ENCODE measurements at places on chromosomes 7 and 10.
A peak's percentile ranks its signal among the peaks of the same experiment; 100 is the strongest.

- H3K4me1 ChIP-seq = no peaks in the 10 kb centered on the region
- peak; percentile 26 for DNase-seq
- no peak overlapping the region for H3K27ac ChIP-seq
- H3K36me3 ChIP-seq = no peaks in the 10 kb centered on the region
- no peak overlapping the region for H3K4me3 ChIP-seq
- H3K27me3 ChIP-seq = no peaks in the 10 kb centered on the region
These were observed 89.3 kb downstream of the VOPP1 start for GRCh38 chr7:55483046-55483445.

DNA sequence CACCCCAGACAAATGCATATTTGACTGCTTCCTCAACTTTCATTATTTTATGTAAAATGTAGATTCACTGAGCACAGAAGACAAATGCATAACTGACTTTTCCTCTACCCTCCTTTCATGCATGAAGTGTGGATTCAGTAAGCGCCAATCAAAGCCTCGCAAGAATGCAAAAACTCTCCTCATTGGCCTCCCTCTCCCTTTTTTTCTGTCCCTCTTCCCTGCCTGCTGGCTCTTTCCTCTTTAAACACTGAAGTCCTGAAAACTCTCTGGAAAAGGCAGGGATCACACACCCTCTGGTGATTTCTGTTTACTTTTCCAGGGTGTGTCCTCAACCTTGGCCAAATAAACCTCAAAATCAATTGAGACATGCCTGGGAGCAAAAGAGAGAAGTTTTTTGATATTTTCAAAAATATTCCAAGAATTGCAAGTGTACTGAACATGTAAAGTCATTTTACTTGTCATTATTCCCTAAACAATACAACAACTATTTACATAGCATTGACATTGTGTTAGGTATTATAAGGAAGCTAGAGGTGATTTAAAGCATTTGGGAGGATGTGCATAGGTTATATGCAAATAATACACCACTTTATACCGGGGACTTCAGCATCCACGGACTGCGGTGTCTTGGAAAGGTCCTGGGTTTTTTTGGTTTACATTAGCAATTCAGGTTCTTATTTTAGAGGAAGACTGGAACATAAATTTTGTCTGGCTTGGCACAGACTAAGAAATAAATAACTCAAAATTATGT is 71.4 kb downstream of the SEC61G start:
- H3K4me1 ChIP-seq = no peaks in the 10 kb centered on the region
- H3K36me3 ChIP-seq = no peaks in the 10 kb centered on the region
- H3K4me3 ChIP-seq = no peak overlapping the region
- no peak for DNase-seq

DNA sequence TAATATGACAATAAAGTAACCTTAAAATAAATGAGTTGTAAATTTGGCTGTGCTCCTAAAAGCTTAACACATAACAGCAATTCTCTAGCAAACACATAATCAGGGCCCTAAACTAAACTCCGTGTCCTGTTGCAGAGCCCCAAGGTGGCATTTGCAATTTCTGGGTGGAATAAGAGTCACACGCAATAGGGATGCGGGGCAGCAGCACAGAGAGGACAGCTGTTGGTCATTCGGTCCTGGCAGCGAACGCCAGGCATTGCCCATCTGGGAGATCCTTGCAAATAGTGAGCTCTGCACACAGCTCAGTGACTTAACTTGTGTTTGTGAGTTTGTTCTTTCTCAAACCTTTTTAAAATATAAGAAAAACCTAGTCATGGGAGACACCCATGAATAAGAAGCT is 25.7 kb downstream of the PAXIP1 start:
- H3K36me3 ChIP-seq = peaks cover 74% of the 10 kb centered on the region
- no peak overlapping the region for H3K4me3 ChIP-seq
- H3K4me1 ChIP-seq = no peaks in the 10 kb centered on the region
- no peak overlapping the region for H3K27ac ChIP-seq
- DNase-seq = no peak

- H3K27me3 ChIP-seq = no peaks in the 10 kb centered on the region
- H3K4me1 ChIP-seq = no peaks in the 10 kb centered on the region
- H3K27ac ChIP-seq = no peak overlapping the region
- no peak overlapping the region for H3K4me3 ChIP-seq
- no peak for DNase-seq
- peaks cover 9% of the 10 kb centered on the region for H3K36me3 ChIP-seq
These were observed 9.5 kb upstream of the IDI2 start for GRCh38 chr10:1035201-1035600.

DNA sequence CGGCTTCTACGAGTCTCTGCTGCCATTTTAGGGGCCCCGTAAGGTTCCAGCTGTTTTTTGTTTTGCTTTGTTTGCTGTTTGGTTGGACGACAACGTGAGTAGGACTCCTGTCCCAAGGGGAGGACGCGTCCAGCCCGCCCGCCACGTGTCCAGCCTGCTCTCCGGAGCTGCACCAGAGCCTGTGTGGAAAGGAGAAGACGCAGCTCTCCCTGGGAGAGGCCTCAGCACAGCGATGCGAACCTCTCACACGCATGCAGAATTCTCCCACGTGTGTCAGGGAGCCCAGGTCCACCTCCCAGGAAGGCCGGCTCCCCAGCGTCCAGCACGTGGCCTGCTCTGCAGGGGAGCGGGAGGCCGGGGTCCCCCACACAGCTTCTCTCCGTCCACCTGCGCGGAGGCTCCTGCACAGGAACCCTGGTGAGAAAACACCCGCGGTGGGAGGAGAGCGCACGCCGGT is 36.4 kb upstream of the DNAJB6 start:
- H3K27me3 ChIP-seq = no peaks in the 10 kb centered on the region
- no peaks in the 10 kb centered on the region for H3K36me3 ChIP-seq
- no peak overlapping the region for H3K4me3 ChIP-seq
- DNase-seq = no peak
- no peaks in the 10 kb centered on the region for H3K4me1 ChIP-seq
- no peak overlapping the region for H3K27ac ChIP-seq

DNA sequence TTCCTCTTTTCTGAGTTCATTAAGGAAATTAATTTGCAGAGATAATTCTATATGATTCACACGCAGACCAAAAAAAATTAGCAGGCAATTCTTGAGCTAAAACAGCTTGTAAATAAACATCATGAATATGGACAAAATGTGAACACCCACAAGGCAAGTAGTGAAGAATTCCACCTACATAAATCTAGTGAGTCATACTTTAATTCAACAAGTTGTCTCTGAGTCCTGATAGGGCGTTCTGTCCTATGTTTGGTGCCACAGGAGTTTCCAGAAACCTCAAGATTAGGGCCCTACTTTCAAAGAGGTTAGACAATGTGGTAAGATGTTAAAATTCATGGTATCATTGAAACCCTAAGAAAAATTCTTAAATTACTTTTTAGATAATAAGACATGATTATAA is 122.3 kb downstream of the SGMS1 start:
- no peaks in the 10 kb centered on the region for H3K36me3 ChIP-seq
- no peak for DNase-seq
- no peak overlapping the region for H3K4me3 ChIP-seq
- H3K27me3 ChIP-seq = no peaks in the 10 kb centered on the region
- no peak overlapping the region for H3K27ac ChIP-seq
- H3K4me1 ChIP-seq = peaks cover 11% of the 10 kb centered on the region

DNA sequence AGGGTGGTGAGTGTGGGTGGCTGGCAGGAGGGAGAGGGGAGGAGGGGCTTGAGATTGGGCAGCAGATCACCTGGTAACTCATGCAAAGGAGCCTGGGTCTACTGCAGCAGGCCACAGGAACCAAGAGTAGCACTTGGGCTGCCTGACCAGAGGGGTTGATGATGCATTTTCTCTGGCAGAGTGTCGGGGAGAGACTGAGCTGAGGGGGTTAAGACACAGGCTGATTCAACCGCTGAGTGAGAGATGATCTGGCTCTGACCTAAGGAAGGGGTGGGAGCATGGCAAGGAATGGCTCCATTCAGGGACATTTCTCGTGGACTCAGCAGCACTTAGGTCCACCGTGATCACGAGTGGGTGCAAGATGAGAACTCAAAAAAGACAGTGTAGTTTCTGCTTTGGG is 115.5 kb upstream of the STK17A start:
- no peaks in the 10 kb centered on the region for H3K36me3 ChIP-seq
- peaks cover 10% of the 10 kb centered on the region for H3K4me1 ChIP-seq
- H3K27me3 ChIP-seq = no peaks in the 10 kb centered on the region
- DNase-seq = no peak
- no peak overlapping the region for H3K4me3 ChIP-seq

GRCh38 chr10:121741248-121741792 is 143.1 kb upstream of the FGFR2 start:
- peaks cover 15% of the 10 kb centered on the region for H3K36me3 ChIP-seq
- H3K27ac ChIP-seq = no peak overlapping the region

GRCh38 chr7:92988051-92988450 is 129.7 kb downstream of the SAMD9 start:
- H3K4me1 ChIP-seq = peaks cover 5% of the 10 kb centered on the region
- DNase-seq = no peak
- H3K36me3 ChIP-seq = no peaks in the 10 kb centered on the region
- H3K27me3 ChIP-seq = no peaks in the 10 kb centered on the region

DNA sequence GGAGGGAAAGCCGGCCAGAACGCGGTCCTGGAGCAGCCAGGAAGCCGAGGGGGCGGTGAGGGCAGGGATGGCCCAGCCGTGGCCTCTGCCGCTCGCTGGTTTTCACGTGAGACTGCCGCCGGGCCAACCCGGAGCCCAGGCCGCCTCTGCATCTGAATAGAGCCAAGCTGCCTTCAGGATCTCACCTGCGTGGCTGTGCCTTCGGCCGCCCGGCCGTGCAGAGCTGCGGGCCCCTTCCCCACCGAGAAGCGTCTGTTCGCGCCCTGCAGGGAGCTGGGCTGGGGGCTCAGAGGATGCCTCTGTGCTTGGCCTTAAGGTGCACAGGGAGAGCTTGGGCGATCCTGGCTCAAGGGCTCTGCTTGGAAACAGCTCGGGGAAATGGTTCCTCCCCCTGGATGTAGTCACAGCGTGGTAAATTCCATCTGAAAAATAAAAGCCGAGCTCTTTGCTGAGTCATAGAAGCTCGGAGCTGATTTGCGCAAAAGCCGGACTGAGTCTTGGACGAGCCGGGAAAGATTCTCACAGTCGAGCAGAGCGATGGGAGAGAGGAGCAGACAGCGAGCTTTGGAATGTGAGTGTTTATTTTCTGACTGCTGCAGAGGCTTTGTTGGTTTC is at the start of gene JAKMIP3:
Gene JAKMIP3 (plus strand): TSS at position 456 of the 615 bp plus-strand sequence. CDS start 38,863 bp downstream, outside the sequence.
- no peaks in the 10 kb centered on the region for H3K36me3 ChIP-seq
- DNase-seq = peak; percentile 80
- H3K27me3 ChIP-seq = no peaks in the 10 kb centered on the region
- no peaks in the 10 kb centered on the region for H3K4me1 ChIP-seq
- no peak within 1 kb of the TSS for H3K4me3 ChIP-seq

GRCh38 chr7:144955422-144955821 is 119.6 kb upstream of the TPK1 start:
- H3K27me3 ChIP-seq = no peaks in the 10 kb centered on the region
- no peaks in the 10 kb centered on the region for H3K36me3 ChIP-seq
- H3K27ac ChIP-seq = no peak overlapping the region
- DNase-seq = no peak
- H3K4me3 ChIP-seq = no peak overlapping the region

- no peak for DNase-seq
- no peak overlapping the region for H3K27ac ChIP-seq
- peaks cover 21% of the 10 kb centered on the region for H3K4me1 ChIP-seq
- H3K36me3 ChIP-seq = no peaks in the 10 kb centered on the region
- H3K27me3 ChIP-seq = no peaks in the 10 kb centered on the region
These were observed 27.7 kb upstream of the DDIT4 start for GRCh38 chr10:72245949-72246525.

- no peak overlapping the region for H3K4me3 ChIP-seq
- H3K4me1 ChIP-seq = peaks cover 9% of the 10 kb centered on the region
- no peaks in the 10 kb centered on the region for H3K27me3 ChIP-seq
- no peak overlapping the region for H3K27ac ChIP-seq
- DNase-seq = no peak
- no peaks in the 10 kb centered on the region for H3K36me3 ChIP-seq
These were observed 176.9 kb upstream of the FZD8 start for GRCh38 chr10:35819011-35819410.

- H3K27ac ChIP-seq = no peak overlapping the region
- H3K4me1 ChIP-seq = no peaks in the 10 kb centered on the region
- peaks cover 25% of the 10 kb centered on the region for H3K36me3 ChIP-seq
These were observed 5.3 kb upstream of the PILRA start for GRCh38 chr7:100367676-100368613.

DNA sequence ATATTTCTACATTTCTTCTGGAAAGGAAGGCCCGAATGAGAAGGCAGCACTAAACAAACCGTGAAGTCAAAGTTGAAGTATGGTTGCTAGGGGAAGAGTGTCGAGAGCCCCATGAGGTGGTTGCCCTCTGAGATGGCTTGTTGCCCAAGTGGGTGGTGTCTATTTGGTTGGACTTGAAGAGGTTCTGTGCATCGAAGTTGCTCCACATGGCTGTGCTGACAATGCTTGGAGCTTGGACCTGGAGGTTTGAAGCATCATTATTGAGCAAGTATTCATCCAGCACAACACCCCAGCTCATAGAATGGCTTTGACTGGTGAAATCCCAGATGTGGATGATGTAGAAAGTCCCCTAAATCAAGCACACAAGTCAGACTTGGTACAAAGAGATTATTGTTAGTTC is 165.2 kb upstream of the CDCA7L start:
- no peaks in the 10 kb centered on the region for H3K36me3 ChIP-seq
- H3K27ac ChIP-seq = no peak overlapping the region
- no peak overlapping the region for H3K4me3 ChIP-seq
- H3K27me3 ChIP-seq = no peaks in the 10 kb centered on the region

DNA sequence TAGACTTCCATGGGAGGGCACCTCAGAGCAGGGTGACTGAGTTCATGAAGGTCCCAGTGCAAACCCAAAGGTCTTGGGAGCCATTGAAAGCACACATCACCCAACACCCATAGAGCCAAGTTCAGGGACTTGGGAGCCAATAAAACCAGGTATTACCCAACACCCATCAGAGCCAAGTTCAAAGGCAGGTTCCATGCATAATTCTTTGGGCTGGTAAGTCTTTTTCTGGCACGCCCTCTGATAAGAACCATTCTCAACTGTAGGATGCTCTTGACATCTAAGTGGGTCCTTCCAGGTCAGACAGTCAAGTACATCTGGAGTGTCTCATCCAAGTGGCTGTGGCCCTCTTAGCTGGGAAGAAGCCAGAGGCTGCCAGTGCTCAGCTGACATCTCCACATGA is 63.2 kb downstream of the EBF3 start:
- H3K27me3 ChIP-seq = peaks cover 8% of the 10 kb centered on the region
- no peak overlapping the region for H3K27ac ChIP-seq
- no peaks in the 10 kb centered on the region for H3K36me3 ChIP-seq
- H3K4me3 ChIP-seq = no peak overlapping the region

DNA sequence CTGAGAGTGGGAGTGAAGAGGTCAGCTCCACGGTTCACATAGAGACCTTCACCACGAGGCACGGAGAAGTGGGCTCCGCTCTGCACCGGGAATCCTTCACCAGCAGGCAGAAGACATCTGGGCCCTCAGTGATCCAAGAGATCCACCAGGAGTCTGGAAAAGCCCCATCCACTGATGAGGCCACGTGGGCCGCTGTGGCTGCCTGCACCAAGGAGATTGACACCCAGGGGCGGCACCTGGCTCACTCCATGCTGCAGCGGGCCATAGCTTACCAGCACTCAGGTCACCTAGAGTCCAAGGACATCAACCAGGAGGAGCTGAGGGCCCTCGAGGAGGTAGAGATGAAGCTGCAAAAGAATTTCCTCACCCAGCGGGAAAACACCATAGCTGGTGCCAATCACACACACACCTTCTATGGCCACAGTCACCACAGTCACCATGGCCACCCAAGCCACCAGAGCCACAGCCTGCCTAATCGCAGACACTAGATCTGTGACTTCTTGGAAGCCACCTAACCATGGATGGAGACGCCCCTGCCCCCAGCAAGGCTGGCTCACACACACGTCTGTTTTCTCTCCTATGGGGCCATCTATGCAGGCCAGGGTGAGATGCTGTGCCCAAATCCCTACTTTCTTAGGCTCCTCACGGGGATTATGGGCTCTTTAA is 694 bp downstream of the C10orf62 start:
- no peaks in the 10 kb centered on the region for H3K4me1 ChIP-seq
- no peak overlapping the region for H3K4me3 ChIP-seq
- H3K27ac ChIP-seq = no peak overlapping the region

Data from endodermal cell (in vitro differentiated cells).